ENCODE measurements at places on chromosomes 2 and 18.

DNA sequence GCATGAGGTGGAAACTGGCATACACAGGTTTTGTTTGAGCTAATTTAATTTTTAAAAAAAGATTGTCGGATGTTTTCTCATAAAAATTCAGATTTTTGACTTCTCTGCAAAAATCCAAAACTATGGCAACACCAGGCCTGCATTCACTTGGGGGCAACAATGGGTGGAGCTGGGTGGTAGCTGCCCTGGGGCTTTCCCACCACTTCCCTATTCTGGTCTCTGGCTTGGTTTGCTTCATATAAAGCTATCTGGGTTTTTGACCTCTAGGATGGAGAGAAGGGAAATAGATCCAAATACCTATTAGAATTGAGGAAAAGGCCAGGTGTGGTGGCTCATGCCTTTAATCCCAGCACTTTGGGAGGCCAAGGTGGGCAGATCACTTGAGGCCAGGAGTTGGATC, 5.5 kb upstream of the CYP27A1 start:
- no peak for DNase-seq

GRCh38 chr2:182824056-182824766, 42.2 kb downstream of the FRZB start:
- DNase-seq: no peak

DNA sequence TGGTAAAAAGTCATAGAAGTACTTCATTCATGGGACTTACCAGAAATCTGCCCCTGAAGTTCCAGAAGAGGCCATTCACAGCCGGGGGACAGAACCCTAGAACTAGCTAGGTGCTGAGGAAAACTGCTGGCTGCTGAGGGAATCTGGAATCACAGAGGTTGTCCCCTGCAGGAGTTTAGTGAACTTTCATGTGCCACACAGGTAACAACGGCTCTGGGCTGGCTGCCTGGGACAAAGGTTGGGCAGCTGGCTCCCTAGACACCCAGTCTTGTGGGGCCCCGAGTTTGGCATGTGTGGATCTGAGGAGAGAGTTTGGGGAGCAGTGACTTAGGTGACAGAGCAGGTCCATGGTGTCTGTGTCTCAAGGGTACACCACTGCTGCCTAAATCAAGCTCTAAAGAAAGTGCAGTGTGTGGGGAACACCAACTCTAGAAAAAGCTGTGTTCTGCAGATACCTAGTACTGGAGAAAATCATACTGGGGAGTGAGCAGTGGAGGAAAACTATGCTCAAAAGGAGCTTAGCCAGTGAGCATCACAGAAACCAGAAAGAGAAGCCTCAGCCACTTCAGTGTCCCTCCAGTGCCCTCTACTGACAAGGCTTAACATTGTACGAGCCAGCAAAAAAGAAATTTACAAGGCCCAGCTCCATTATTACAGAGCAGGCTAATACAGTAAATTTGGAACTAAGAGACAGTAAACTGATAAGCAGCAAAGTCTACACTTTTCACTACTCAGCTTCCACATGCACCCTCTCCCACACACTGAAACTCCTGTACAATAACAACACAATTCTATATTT, 15.2 kb downstream of the GALNT3 start:
- no peak for DNase-seq

GRCh38 chr2:49129034-49129433, 25.3 kb downstream of the FSHR start:
- no peak for DNase-seq

DNA sequence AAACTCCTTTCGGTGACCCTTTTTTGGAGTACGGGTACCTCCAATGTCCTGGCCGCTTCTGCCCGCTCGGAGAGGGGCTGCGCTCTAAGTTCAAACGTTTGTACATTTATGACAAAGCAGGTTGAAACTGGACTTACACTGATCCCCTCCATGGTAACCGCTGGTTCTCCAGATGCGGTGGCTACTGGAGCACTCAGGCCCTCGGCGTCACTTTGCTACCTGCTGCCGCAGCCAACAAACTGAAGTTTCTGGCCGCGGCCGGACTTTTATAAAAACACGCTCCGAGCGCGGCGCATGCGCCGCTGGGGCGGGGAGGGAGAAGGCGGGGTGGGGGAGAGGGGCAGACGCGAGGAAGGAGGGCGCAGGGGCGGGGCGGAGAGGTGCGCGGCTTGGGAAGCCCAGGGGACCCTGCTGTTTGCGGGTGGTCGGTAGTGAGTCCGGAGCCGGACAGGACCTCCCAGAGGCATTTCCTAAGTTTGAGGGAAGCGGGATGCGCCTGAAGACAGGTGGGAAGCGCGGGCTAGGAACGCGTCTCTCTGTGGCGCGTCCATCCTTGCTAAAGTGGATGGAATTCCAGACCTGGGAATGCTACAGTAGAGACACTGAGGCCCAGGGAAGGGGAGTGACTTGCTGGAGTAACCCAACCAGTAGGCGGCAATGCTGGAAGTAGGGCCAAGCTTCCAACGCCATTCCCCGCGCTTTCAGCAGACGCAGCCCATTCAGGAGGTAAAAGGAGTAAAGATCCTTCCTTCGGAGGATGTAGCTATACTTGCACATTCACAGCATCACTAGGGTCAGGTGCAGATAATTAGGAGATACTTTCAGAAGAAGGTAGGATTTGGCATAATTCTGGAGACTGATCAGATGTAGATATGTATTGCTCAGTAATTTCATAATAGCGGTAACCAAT, at the start of gene CXCR4:
Gene CXCR4, minus strand, starts transcription at position 241 of the 910 bp plus-strand sequence. Its CDS starts 89 bp downstream, at position 152.
- no peak for DNase-seq

DNA sequence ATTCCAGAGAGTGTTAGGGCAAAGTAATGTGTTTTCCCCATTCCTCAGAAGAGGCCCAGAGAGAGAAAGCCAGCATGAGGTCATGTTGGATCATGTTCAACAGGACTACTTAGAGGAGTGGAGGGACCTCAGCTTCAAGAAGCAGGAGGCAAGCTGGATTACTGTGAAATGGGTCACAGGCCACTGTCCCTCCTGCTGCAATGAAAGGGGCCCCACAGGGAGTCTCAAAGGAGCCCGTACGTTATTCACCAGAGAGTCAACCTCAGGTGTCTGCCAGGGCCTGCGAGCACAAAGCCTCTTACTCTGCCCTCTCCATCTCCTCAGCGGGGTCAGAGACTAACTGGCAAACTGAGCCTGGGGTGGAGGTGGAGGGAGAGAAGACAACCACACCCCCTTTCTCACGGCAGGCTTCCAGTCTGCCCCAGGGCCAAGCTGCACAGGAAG, 27.2 kb upstream of the ACYP2 start:
- DNase-seq: no peak

Data from thoracic aorta (tissue), 2 donors.